Vagina (tissue), 2 donors: ENCODE measurements at places on chromosomes 12 and 14.

DNA sequence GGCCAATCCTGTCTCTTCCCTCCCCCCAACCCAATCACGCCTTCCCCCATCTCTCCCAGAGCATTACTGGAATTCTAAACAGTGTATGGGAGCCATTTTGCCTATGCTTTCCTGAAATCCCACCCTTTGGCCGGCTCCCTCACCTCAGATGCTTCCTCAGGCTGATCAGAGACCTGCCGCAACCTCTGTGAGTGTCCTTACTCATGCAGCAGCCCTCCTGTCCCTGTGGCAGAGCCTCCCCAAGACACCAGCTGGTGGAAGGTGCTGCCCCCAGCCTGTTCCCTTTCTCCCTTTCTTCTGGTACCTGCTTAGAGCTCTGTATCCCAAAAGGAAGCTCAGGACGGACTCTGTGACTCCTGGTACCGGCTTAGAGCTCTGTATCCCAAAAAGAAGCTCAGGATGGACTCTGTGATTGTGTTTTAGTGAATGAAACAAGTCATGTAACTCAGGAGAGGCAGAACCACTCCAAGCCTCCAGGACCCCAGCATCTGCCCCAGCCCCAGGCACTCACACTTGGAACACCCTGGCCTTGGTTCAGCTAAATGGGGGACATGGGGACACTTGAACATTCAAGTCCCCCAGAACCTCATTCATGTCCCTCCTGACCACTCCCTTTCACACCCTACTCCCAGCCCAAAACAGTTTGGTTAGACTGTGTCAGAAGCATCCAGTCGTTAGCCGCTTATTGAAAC, 29.3 kb upstream of the RIN3 start:
- H3K4me3 ChIP-seq: no peak overlapping the region
- no peaks in the 10 kb centered on the region for H3K4me1 ChIP-seq
- no peaks in the 10 kb centered on the region for H3K36me3 ChIP-seq
- DNase-seq: peak; percentile 61

- H3K27me3 ChIP-seq: no peaks in the 10 kb centered on the region
- no peak for DNase-seq
- no peak overlapping the region for H3K4me3 ChIP-seq
- no peaks in the 10 kb centered on the region for H3K36me3 ChIP-seq
- no peaks in the 10 kb centered on the region for H3K4me1 ChIP-seq
Observed at GRCh38 chr14:53190938-53191337, 37.8 kb upstream of the DDHD1 start.

GRCh38 chr14:104867371-104868059, 2.4 kb downstream of the CEP170B start:
- no peak overlapping the region for H3K4me3 ChIP-seq
- no peak overlapping the region for H3K27ac ChIP-seq
- no peak for DNase-seq
- H3K4me1 ChIP-seq: peaks cover 34% of the 10 kb centered on the region
- no peaks in the 10 kb centered on the region for H3K27me3 ChIP-seq

DNA sequence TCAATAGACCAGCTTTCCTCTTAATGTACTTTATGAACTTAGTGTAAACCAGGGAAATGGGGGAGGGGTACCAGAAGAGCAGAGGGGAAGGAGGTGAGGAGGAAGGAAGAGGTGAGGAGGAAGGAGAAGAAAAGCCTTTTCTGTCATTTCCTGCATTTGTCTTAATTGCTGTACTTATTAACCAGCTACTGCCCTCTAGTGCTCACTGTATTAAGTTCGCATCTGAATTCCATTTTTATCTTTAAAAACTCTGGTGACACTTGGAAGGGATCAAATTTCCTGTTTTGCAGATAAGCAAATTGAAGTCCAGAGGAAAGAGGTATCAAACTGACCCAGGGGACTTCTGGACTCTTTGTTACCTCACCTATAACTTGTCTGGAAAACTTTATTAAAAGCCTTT, 22.2 kb downstream of the MANSC1 start:
- peaks cover 24% of the 10 kb centered on the region for H3K4me1 ChIP-seq
- no peaks in the 10 kb centered on the region for H3K27me3 ChIP-seq
- H3K27ac ChIP-seq: no peak overlapping the region

DNA sequence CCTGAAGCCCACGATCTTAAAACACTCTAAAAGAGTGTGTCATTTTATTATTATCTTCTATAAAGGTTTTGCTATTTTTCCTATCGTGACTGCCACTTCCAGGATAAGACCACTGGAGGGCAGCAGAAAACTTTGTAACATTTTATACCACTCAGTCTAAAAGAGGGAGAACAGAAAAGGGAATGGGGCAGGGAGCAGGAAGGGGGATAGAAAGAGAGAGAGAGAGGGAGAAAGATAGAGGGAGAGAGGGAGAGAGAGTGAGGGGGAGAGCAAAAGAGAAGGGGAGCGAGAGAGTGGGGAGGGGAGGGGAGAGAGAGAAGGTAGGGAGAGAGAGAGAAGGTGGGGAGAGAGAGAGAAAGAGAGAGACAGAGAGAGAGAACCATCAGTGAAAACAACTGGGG, 2.0 kb upstream of the ART4 start:
- peaks cover 41% of the 10 kb centered on the region for H3K4me1 ChIP-seq
- H3K27me3 ChIP-seq: no peaks in the 10 kb centered on the region
- peak overlapping the region; percentile 31 for H3K27ac ChIP-seq
- no peaks in the 10 kb centered on the region for H3K36me3 ChIP-seq
- no peak for DNase-seq

DNA sequence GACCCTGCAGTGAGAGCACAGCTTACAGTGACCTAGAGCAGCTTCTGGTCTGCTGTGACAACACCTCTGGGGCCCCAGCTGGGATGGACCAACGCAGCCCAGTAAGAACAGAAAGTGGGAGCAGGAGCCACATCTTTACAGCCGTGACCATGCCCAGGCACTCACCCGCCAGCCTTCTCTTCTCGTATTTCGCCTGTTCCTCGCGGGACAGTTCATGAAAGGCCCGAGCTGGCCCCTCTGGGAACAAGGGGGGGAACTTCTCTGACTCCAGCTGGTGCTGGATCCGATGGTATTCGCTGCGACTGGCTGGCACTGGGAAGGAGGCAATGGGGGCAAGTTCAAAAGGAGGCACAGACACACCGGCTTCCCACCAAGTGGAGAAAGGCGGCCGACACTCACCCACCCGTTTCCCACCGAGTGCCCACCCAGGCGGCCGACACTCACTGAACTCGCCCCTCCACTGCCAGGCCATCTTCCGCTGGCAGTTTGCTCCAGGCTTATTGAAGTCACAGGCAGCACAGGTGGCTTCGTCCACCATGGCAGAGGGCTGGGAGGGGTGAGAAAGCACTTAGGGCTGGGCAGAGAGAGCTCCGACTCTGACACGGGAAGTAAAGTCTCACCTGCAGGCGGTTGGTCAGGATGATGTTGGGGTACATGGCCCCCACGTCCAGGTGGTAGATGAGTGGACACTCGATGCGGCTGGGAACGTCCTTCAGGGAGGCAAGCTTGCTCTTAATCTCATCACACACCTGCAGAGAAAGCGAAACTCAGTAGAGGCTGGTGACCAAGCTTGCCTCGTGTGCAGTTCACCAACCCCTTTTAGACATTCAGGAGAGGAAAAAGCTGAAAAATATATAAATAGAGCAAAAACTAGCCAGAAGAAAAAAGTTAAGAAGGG, 18.7 kb downstream of the POLE start:
- no peak overlapping the region for H3K4me3 ChIP-seq
- H3K36me3 ChIP-seq: peaks cover 77% of the 10 kb centered on the region
- DNase-seq: no peak
- H3K27me3 ChIP-seq: no peaks in the 10 kb centered on the region

DNA sequence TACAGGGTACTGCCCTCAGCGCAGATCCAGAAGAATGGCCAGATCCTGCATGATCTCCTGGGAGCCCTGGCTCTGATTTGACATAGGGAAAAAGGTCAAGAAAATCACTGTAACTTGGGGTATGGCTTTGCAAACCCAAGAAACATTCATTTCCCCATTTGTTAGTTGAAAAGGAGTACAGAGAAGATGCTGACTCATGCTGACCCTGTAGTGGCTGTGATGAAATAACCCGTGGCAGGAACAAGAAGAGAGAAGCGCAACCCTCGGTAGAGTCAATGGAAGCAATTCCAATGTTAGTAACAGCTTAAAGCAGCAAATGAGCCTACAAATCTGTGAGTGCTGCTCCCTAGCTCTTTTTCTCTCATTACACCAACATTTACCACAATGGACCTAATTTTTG, 281.6 kb upstream of the NPAS3 start:
- no peaks in the 10 kb centered on the region for H3K4me1 ChIP-seq
- no peak for DNase-seq
- no peak overlapping the region for H3K4me3 ChIP-seq
- no peak overlapping the region for H3K27ac ChIP-seq
- H3K27me3 ChIP-seq: no peaks in the 10 kb centered on the region

DNA sequence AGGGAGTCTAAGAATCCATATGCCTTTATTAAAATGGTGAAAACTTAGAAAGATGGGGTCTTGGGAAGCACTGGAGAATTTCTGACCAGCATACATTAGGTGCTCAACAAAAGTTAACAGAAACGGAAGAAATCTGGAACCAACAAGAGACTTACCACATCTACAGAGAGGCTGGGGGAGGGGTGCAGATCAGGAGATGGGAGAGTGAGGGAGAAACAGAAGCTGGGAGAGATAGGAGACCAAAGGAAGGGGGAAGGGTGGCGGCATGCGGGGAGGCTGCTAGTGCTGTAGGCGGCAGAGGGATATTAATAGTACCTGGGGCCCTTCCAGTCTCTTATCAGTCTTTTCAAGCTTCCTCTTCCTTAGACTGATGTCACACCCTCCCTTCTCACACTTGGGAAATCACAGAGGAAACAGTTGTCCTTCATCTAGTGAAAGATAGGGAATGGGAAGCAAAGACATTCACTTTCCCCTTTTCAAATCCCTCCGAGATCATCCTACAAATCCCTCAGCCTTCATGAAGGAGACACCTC, 18.1 kb downstream of the ZBTB39 start:
- H3K27ac ChIP-seq: no peak overlapping the region
- no peak overlapping the region for H3K4me3 ChIP-seq
- H3K4me1 ChIP-seq: peaks cover 35% of the 10 kb centered on the region

- DNase-seq: no peak
- H3K27me3 ChIP-seq: no peaks in the 10 kb centered on the region
- H3K27ac ChIP-seq: no peak overlapping the region
- H3K4me1 ChIP-seq: no peaks in the 10 kb centered on the region
Observed at GRCh38 chr14:56324454-56324853, 206.2 kb downstream of the PELI2 start.

GRCh38 chr14:36096090-36096489, 80.4 kb downstream of the PTCSC3 start:
- no peak overlapping the region for H3K27ac ChIP-seq
- H3K36me3 ChIP-seq: no peaks in the 10 kb centered on the region
- DNase-seq: no peak
- peaks cover 4% of the 10 kb centered on the region for H3K4me1 ChIP-seq
- no peaks in the 10 kb centered on the region for H3K27me3 ChIP-seq

GRCh38 chr12:105573574-105573973, 243.1 kb downstream of the C12orf75 start:
- no peaks in the 10 kb centered on the region for H3K36me3 ChIP-seq
- no peaks in the 10 kb centered on the region for H3K4me1 ChIP-seq
- H3K27ac ChIP-seq: no peak overlapping the region

- no peak for DNase-seq
- no peak overlapping the region for H3K4me3 ChIP-seq
- H3K4me1 ChIP-seq: peaks cover 9% of the 10 kb centered on the region
- no peak overlapping the region for H3K27ac ChIP-seq
- no peaks in the 10 kb centered on the region for H3K27me3 ChIP-seq
Observed at GRCh38 chr12:103813426-103813825, 27.6 kb downstream of the NT5DC3 start.

- no peak overlapping the region for H3K27ac ChIP-seq
- no peak overlapping the region for H3K4me3 ChIP-seq
- H3K36me3 ChIP-seq: no peaks in the 10 kb centered on the region
Observed at GRCh38 chr14:57568554-57568953, 74.9 kb upstream of the CCDC198 start.

GRCh38 chr14:66092206-66092605, 394.0 kb upstream of the CCDC196 start:
- no peak for DNase-seq
- H3K4me3 ChIP-seq: no peak overlapping the region
- no peaks in the 10 kb centered on the region for H3K4me1 ChIP-seq
- H3K27ac ChIP-seq: no peak overlapping the region
- H3K27me3 ChIP-seq: no peaks in the 10 kb centered on the region
- no peaks in the 10 kb centered on the region for H3K36me3 ChIP-seq

DNA sequence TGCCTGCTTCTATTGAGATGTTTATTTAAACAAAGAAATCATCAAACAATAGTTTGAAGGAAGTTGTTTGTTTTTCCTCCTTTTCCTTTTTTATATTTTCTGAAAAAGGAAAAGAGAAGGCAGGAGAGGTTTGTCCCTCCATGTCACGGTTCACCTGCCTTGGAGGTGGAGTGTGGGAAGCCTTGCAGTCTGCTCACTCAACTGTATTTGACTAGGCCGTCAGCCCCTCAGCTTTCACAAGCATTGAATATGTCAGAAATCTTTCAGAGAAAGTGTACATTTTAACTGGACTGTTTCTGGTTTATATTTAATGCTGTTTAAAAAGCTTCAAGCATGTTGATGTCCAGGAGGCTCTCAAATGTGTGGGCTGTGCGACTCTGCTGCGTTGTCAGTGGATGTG, 370.4 kb downstream of the NPAS3 start:
- no peaks in the 10 kb centered on the region for H3K36me3 ChIP-seq
- no peak overlapping the region for H3K4me3 ChIP-seq
- H3K27me3 ChIP-seq: no peaks in the 10 kb centered on the region
- H3K27ac ChIP-seq: no peak overlapping the region

GRCh38 chr12:72178871-72179270, 93.3 kb upstream of the TRHDE start:
- H3K27me3 ChIP-seq: no peaks in the 10 kb centered on the region
- H3K27ac ChIP-seq: no peak overlapping the region
- no peaks in the 10 kb centered on the region for H3K4me1 ChIP-seq
- no peak for DNase-seq

- no peak overlapping the region for H3K27ac ChIP-seq
- H3K4me3 ChIP-seq: no peak overlapping the region
- H3K4me1 ChIP-seq: no peaks in the 10 kb centered on the region
- H3K27me3 ChIP-seq: no peaks in the 10 kb centered on the region
- H3K36me3 ChIP-seq: no peaks in the 10 kb centered on the region
Observed at GRCh38 chr12:132228476-132229192, 84.4 kb downstream of the NOC4L start.

DNA sequence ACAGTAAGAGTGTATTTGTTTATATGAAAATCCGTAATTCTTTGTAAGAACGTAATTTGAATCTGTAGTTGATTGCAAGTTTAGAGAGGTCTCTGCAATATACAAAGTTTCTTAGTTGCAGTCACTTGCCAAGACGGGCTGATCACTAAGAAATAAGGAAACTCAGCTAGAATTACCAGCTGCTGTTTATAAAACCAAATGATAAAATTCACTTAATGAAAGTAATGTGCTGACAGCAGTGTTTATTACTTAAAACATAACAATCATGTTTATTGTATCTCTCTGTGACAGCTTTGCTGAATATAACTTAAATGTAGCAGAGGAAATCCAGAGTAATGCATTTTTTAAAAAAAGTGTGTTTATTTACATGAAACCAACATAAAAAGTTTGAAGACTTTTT, 31.2 kb downstream of the SRGAP1 start:
- no peaks in the 10 kb centered on the region for H3K36me3 ChIP-seq
- no peaks in the 10 kb centered on the region for H3K4me1 ChIP-seq
- H3K4me3 ChIP-seq: no peak overlapping the region

GRCh38 chr12:33322519-33322918, 117.1 kb downstream of the SYT10 start:
- no peak overlapping the region for H3K27ac ChIP-seq
- H3K4me3 ChIP-seq: no peak overlapping the region
- H3K36me3 ChIP-seq: no peaks in the 10 kb centered on the region
- no peak for DNase-seq
- H3K27me3 ChIP-seq: no peaks in the 10 kb centered on the region

- H3K36me3 ChIP-seq: no peaks in the 10 kb centered on the region
- no peak overlapping the region for H3K27ac ChIP-seq
- no peak for DNase-seq
- no peaks in the 10 kb centered on the region for H3K4me1 ChIP-seq
Observed at GRCh38 chr12:20883288-20883687, 72.8 kb downstream of the SLCO1B3 start.
